ENCODE measurements at places on chromosomes 16 and 17.

DNA sequence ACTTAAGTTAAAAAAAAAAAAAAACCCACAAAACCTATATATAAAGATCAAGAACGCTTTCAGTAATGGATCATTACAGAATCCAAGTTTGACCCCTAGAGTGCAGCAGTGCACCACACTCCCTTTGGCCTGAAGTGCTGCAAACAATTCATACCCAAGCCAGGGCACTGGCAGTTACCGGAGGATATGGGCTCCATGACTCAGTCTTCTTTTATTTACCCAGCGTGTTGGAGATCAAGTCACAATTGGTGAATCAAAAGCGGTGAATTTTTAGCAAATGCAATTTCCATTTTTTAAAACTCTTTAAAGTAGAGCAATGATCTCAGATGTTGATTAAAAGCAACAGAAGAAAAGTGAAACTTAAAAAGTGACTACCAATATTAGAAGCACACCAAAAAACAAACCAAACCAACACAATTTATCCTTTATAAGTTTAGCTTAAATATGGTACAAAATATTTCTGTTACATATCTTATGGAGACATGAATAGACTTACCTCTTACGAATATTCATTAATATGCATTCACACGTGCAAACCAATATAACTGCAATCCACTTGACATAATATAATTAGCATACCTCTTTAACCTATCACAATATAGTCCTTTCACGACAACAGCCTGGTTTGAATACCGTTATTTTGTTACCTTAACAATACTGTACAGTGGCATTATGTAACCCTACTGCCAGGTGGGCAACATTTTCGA lies 46.3 kb downstream of the ZNF652 start:
- peak; percentile 75 for DNase-seq

- DNase-seq = no peak
Measured at GRCh38 chr17:4623249-4623648, 18.2 kb downstream of the ALOX15 start.

DNA sequence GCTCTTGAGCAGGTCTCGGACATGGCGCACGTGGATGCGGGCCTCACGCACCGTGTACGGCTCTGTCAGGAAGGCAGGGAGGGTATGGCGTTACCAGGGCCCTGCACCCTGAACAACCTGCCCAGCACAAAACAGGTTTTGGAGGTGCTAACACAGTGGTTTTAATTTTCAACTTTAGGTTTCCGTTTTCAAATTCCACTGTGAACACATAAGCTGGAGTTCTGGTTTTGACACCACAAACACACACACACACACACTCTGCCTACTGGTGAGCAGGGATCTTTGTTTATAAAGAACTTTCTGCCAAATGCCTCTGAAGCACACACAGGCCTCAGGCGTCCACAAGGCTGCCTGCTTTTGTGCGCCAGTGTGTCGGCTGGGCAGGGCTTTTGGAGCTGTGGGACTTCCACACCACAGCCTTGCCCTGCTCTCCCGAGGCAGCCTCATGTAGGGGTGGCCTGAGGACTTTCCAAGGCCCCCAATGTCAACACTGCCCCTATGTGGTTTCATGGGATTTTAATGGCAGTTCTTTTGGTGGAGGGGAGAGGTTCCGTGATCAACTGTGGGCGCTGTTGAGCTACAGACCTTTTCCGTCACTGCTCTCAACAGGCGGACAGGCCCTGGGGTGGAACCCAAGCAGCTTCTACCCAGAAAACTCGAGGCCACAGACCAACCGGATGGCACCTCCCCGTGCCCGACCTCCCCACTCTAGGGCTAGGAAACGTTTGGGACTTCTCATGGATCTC lies 9.4 kb downstream of the CLUH start:
- DNase-seq = no peak

DNA sequence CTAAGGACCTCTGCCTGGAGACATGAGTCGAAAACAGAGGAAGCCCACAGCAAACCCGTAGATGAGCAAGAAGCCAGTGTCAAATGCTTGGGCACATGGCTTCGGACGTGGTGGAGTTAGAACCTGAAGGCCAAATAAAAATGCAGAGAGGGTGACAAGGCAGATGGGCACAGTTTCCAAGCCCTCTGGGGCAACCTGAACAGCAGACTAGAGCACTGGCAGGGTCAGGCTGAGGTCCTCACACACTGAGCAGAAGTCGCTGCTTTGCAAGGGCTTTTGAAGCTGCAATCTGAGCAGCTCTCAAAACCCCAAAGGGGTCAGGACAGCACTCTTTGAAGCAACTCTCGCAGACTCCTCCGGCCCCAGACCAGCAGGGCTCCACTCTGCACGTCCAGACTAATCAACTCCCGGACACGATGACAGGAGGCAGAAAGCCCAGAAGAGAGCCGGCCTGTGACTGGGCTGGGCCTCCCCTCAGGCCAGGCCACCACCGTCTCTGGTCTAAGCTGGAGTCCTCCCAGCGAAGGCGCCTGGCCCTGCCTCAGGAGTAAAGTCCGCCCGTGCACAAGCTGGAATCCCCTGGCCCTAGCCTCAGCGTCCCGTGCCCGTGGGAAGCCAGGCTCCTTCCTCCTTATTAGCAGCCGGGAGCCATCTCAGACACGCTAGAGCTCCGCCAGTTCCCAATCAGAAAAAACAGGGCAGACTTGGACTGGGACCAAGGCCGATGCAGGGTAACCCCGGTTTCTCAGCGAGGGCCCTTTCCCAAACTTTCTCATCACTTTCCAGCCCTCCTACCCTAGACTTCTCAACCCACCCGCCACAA lies 924 bp downstream of the SMARCD2 start:
- peak; percentile 26 for DNase-seq

DNA sequence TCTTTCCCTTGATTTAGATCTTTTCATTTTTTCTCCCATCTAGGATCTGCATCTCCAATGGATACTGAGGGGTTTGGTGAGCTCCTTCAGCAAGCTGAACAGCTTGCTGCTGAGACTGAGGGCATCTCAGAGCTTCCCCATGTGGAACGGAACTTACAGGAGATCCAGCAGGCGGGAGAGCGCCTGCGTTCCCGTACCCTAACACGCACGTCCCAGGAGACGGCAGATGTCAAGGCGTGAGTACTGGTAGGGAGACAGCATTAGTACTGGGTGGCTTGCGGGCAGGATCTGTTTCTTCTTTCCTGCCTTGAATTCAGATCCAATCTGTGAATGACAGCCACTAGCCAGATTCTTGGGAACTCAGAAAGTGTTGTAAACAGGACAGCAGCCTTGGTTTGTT lies 18.3 kb downstream of the NUP93 start:
- DNase-seq = no peak

DNA sequence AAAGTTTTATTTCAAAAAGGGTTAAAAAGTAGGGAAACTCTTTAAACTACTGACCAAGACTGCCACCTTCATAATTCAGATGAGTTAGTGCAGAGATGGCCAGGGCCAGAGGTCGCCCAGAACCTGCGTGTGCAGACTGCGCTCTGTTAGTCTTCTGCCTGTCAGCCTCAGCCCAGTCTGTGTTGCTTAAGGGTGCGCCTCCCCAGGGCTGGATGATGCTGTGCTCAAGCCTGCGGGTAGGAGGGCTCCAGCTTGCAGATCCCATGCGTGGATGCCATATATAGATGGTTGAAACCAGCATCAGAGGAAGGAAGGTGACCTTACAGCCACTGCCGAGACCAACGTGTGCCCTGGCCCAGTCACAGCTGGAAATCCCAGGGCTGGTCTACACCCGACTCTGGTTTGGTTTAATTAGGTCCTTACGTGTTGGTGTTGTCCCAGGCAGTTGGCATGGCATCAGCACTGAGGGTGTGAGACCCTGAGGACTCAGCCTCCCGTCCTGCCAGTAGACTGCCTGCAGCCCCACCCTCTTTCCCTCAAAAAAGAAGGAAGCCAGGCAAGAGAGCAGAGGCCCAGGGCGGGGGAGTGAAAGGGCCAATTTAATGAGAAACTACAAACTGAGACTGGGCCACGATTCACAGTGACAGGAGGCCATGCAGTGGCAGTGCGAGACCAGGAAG lies 27.7 kb downstream of the CDIP1 start:
- no peak for DNase-seq

- DNase-seq = no peak
Measured at GRCh38 chr17:72004011-72004427, 116.8 kb upstream of the SOX9 start.

- no peak for DNase-seq
Measured at GRCh38 chr16:20349615-20350014, 2.9 kb downstream of the UMOD start.

DNA sequence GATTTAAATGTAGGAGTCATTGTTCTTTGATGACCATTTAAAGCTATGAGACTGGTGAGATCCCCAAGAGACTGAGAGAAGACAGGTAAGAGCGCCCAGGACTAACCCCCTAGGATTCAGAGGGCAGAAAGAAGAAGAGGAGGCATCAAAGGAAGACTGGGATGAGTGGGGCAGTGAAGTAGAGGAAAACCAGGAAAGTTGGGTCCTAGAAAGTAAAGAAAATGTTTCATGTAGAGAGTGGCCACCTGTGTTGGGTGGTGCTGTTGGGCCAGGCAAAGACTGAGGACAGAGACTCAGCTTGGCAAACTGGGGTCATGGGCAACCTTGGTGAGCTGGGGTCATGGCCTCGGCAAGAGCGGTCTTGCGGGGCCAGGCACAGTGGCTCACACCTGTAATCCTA lies 1.3 kb upstream of the HAP1 start:
- DNase-seq = no peak

DNA sequence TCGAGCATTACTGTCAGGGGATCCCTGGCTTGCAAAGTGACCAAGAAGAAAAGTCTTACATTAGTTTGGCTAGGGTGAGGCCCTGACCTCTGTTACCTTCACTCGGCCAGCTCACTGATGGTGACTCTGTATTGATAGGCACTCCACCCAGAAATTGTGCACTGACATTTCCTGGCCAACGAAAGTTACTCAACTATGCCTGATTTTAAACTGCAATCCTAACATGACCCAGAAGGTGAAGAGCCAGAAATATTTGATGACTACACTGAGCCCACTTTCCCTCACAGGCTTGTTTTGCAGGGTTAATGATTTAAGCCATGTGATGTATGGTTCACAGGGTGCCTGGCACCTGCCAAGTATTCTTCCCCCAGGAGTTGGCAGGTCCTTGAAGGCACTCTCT lies 208.2 kb upstream of the MAF start:
- no peak for DNase-seq

DNA sequence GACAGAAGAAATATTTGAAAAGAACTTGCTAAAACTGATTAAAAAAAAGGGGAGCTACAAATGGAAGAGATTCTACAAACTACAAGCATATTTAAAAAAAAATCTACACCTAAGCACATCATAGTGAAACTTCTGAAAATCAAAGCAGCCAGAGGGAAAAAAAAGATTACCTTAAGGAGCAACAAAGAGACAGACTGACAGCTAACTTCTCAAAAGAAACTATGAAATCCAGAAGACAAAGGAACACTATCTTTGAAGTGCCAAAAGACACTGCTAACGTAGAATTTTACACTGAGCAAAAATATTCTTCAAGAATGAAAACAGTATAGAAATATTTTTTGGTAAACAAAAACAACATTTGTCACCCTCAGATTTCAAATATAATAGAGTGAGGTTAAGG lies 151.2 kb downstream of the MYO1D start:
- DNase-seq = no peak

- DNase-seq = peak; percentile 26
Measured at GRCh38 chr17:40554646-40555295, 10.5 kb downstream of the CCR7 start.

DNA sequence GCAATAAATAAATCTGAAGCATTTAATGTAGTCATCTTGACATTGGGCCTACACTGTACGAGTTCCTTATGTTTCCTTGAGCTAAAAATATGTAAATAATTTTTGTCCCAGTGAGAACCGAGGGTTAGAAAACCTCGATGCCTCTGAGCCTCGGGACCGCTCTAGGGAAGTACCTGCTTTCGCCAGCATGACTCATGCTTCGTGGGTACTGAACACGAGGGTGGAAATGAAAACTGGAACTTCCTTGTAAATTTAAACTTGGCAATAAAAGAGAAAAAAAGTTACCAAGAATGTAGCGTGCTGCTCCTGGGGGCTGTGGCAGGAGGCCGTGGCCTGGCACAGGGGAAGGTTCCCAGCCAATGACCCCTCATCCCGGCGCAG lies 74.1 kb downstream of the SOCS1 start:
- DNase-seq = peak; percentile 56

All from stimulated activated naive CD8-positive, alpha-beta T cell treated with anti-CD3 and anti-CD28 coated beads, Interleukin-15, Interleukin-2, amounts not matched to agents 100 U/mL and 50 U/mL, for 24 hours (primary cell).